ENCODE measurements at places on chromosomes 5 and 9.
A peak's percentile ranks its signal among the peaks of the same experiment; 100 is the strongest.

DNA sequence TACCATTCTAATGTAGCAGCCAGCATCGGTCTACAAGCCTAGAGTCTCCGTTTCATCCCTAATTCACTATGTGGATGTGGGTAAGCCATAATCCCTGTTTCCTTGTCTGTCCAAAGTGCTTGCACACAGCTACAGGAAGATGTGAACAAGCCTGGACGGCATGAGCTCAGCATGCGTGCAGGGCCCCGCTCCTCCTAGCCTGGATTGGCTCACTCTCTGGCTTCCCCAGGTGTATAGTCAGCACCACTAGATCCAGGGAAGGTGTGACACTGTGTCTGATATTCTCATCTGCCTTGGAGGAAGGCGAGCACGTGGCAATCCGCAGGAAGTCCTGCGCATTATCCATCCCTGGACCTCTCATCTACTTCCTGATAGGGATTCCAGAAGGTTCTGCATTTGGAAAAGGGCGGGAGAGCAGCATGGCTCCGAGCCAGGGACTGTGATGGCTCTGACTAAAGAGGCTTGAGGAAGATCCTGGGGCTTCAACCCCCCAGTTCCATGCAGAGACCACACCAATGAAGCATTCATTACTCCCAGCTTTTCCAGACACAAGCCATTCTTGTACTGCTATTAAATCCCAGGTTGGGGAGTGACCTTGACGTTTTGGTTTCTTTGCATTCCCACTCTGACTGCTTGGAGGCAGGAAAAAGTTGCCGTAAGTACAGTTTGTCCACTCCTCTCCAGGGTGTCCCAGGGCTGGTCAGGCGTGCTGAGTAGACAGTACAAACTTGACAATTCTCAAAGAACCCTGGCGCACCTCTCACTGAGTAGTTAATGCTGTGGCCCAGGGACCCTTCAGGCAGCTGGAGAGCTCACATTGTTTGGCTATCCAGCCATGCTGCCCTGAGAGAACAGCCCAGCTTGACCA lies 65.6 kb downstream of the PSD2 start:
- DNase-seq: no peak

GRCh38 chr5:78657201-78657600 lies 8.6 kb upstream of the LHFPL2 start:
- no peak for DNase-seq

- no peak for DNase-seq
These were observed 90.6 kb upstream of the ADAMTS2 start for GRCh38 chr5:179435731-179436315.

DNA sequence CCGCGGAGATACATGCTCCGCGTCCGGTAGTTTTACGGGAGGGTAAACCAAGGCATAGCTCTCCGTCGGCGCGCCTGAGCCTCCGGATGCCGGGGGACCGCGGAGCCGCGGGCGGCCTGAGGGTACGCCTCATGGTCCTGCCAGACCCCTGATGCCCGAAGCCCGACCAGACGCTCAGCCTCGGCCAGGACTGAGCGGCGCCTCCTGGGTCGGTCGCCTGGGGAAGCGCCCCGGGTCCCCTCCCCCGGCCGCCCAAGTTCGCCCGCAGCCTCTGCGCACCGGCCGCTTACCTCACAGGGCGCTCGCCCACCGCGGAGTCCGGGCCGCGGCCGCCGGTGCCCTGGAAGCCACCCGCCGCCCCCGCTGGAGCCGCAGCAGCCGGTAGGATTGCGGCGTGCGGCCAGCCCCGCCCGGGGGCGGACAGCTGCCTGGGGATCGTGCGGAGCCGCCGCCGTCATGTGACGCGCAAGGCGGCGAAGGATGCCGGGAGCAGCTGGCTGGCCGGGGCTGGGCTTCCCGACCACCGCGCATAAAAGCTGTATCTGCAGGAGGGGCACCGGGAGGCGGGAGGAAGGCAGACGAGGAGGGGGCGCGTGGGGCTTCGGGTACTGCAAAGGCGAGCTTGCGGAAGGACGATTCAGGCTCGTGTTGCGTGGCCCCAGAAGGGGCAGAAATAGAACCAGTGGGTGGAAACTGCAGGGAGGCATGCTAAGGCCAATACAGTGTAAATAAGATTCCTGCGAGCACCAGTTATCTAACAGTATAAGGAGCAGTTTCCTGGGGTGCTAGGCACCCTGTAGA lies at the start of gene FBXO10:
TSS of gene FBXO10 (minus strand) at position 460 of the 801 bp plus-strand sequence. CDS start 34,612 bp downstream, outside the sequence.
- no peak for DNase-seq

DNA sequence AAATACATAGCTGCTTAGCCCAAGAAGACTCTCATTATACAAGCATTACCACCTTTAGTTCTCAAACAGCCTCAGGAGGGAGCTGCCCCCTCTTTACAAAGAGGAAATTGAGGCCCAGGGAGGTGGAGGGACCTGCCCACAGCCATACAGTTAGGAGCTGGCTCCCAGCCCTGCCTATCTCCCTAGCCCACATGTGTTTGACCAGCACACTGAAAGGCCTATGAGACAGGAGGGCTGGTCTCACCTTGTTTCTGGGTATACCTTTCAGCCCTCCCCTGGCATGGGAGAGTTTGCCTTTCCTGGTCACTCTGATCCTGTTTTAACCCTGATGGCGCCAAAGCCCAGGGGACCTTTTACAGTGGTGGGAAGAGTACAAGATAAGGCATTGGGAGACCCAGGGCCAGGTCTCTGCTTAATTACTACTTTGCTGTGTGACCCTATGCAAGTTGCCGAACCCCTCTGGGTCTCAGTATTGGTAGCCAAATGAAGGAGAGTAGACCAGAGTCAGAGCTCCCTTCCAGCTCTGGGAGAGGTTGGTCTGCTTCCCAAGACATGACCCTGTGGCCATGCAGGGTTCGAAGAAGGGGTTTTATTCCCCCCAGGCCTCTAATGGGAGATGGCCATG lies 60.9 kb upstream of the RPL26L1 start:
- DNase-seq: no peak

- no peak for DNase-seq
These were observed 41.4 kb downstream of the CDC42SE2 start for GRCh38 chr5:131305138-131305689.

DNA sequence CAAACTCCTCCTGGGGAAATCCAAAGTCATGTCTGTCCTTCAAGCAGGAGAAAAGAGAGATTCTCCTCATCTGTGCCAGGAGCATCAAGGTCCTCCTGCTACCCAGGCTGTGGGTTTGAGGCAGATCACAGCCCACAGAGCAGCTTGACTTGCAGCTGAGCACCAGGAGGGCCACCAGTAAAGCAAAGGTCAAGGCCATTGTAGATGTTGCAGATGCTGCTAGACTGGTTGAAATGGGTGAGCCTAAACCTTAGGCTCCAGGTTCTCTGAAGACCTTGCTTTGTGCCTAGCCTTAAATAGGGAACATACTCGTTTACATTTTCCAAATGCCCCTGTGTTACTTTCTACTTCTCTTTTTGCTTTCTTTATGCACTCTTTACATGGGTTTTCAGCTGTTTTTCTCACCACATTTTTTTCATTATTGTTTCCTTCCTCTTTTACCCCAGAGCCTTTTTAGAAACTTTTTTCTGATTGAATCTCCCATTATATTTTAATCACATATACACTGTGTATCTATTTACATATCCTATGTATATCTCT lies at the start of gene IFNA2:
TSS of gene IFNA2 (minus strand) at position 268 of the 540 bp plus-strand sequence. CDS start at position 199, 69 bp downstream.
- no peak for DNase-seq

DNA sequence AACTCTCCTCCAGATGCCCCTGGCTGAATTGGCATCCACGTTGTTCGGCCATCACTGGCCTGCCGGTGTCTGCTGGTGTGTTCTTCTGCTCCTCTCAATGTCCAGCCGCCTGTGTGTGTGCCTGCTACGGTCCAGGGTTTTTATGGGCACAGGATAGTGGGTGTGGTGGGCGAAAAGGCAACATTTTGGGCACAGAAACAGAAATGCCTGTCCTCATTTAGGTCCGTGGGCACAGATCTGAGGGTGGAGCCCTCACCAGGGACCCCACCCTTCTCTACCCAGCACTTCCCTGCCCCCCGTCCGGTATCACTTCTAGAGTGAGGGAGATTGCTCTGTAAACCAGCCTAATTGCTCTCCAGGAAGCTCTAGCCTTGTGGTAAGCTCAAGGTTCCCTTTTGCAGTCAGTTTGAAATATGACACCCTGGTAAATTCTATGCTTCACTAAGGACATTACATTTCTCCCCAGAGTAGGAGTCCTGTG lies 410.1 kb downstream of the MAT2B start:
- DNase-seq: peak; percentile 8

- no peak for DNase-seq
These were observed 8.5 kb upstream of the ZFP62 start for GRCh38 chr5:180869587-180869986.

DNA sequence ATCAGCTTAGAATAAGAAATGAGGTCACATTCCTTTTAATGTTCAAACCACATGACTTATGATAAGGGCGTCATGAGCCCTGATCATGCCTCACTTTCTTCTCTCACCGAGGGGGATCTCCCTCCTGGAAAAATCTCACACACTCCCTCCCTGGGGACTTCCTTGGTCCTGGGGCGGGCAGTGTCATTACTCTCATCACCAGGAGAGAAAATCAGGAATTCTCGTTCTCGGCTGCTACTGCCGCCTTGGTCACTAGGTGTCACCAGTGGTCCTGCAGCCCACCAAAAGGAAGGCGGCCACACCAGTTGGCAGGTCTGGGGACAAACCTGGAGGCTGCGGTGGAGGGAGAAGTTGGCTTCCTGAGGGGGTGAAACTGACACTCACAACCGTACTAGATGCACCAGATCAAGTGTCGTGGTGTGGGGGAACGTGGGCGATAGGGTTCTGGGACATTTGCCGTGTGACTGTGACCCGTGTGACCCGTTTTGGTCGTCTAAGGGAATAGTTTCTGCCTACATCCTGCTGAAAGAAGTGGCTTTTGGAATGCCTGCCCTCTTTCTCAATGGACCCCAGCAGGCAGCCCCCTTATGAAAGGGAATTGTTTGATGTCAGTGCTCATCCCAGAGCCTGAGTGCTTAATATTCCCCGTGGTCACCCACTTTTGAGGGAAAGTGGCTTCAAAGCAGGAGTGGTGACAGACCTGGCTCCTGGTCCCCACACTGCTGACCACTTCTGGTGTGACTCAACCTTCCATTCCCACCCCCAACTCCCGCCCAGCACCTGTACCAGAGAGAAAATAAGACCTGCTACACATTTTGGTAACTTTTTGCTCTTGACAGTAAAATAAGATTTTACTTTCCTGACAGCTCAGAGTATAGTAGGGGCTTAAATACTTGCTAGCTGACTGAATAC lies 63.2 kb downstream of the ACER2 start:
- DNase-seq: no peak

- DNase-seq: no peak
These were observed 31.4 kb upstream of the PSD2 start for GRCh38 chr5:139763930-139764791.

DNA sequence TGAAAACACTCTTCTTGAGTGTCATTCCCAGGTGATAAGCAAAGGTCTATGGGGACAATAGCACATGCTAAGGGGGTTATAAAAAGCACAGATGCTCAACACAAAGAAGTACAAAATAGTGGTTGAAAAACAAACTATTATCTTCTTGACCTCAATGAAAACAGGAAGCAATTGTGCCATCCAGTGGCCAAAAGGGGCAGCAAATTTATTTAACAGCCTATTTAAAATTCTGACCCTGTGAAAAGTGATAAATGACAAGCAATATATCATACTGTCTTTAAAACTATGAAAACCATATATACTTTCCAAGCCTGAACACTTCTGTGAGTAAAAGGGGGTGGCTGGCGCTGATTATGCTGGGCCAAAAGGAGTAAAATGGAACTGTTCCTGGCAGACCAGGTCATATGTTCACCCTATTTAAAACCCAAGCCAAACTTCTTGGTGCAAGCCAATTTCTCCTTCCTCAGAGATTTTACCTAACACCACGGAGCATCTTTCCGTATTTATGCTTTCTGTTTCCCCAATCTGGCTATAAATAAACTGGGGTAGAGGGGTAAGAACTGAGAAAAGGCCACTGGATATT lies 29.7 kb downstream of the TEX10 start:
- DNase-seq: no peak

- no peak for DNase-seq
These were observed 4.3 kb downstream of the SPATA24 start for GRCh38 chr5:139399501-139400121.

- DNase-seq: no peak
These were observed 2.7 kb downstream of the PHYKPL start for GRCh38 chr5:178229861-178230260.

DNA sequence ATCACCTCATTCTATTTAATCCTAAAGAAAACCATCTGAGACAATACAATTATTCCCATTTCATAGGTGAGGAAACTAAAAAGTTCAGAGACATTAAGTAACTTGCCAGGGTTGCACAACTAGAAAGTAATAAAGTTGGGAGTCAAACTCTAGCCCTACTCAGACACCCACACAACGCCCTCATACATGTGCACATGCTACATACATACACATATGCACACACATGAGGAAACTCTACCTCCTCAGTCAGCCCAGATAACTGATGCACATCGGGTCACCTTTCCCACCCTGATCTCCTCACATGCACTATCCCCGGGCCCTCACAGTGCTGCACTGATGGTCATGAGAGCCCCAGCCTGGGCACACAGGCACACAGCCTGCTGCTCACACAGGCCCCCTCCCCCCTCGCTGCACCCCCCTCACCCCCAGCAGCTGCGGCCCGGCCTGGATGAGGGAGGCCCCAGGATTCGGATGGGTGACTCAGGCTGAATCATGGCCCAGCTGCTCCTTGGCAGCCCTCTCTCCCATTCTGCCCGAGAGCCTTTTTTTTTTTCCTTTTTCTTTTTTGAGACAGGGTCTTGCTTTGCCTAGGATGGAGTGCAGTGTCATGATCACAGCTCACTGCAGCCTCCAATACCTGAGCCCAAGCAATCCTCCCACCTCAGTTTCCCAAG lies 5.0 kb upstream of the GPRIN1 start:
- DNase-seq: no peak

DNA sequence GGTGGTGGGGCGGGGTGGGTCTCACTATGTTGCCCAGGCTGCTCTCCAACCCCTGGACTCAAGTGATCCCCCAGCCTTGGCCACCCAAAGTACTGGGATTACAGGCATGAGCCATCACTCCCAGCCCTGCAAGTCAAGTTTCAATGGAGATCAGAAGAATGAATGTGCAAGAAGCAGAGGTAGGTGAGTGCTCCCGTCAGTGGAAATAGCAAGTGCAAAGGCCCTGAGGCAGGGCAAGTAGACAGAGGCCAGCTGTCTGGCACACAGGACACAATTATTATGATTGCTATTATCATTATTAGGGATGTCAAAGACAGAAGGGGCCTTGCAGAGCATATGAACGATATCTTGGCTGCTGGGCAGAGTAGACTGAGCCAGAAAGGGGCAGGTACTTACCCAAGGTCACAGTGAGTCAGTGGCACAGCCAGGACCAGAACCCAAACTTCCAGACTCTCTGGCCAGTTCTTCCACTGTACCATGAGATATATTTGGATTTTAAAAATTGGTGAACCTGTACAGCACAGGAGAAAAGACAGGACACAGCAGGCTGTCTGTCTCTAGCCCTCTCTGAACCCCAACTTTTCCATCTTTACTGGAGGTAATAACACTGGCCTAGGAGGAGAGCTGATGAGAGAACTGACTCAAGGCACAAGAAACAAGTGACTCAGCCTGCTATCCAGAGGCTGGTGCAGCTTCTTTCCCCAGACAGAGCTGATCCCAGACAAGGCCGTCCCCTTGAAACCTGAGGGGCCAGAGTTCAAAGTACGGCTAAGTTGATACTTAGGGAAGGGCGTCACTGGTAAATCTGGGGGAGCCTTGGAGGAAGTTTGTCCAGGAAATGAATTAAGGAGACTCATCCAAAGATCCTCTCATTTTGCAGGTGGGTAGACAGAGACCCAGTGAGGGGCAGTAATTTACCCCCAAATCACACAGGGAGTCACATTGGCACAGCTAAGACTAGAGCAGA lies 1.4 kb downstream of the HDHD3 start:
- DNase-seq: no peak
